ENCODE measurements at places on chromosomes 11 and 22.

GRCh38 chr11:59199546-59200422, 12.9 kb downstream of the MPEG1 start:
- DNase-seq = no peak

DNA sequence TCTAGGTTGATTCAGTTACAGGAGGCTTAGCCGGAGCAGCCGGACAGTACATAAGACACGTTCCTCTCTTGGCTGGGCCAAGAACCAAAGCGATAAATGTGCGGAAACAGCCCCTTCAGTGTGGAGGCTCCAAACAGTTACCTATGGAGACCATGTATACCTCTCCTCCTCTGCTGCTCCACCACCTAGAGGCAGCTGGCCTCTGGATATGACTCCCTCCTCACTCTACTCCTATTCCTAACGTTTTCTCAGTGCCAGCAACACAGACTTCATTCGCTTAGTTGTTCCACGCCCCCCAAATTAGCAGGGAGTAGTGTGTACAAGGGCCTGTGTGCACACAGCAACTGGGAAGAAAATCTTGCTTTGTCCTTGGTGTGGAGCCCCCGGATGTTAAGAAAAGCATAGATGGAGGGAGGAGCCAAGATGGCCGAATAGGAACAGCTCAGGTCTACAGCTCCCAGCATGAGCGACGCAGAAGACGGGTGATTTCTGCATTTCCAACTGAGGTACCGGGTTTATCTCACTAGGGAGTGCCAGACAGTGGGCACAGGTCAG, 362.3 kb upstream of the KIRREL3 start:
- no peak for DNase-seq

GRCh38 chr22:37990301-37990700, 5.9 kb upstream of the SOX10 start:
- DNase-seq = no peak

DNA sequence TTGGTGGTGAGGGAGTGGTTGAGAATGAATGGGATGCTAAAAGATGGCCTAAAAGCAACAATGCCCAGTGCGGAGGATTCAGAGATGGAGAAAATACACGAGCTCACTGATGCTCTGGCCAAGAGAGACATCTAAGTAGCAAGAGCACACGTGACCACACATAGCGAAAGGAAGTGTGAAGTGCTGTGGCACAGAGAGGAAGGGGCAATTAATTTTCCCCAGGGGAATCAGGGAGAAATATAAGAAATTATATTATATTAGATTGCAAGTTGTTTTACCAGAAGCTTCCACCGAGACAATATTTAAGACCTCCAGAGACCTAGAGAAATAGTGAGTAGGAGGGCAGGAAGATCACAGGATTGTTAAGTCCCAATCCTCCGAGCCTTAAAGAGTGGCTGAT, 80.6 kb downstream of the RCN1 start:
- DNase-seq = no peak

DNA sequence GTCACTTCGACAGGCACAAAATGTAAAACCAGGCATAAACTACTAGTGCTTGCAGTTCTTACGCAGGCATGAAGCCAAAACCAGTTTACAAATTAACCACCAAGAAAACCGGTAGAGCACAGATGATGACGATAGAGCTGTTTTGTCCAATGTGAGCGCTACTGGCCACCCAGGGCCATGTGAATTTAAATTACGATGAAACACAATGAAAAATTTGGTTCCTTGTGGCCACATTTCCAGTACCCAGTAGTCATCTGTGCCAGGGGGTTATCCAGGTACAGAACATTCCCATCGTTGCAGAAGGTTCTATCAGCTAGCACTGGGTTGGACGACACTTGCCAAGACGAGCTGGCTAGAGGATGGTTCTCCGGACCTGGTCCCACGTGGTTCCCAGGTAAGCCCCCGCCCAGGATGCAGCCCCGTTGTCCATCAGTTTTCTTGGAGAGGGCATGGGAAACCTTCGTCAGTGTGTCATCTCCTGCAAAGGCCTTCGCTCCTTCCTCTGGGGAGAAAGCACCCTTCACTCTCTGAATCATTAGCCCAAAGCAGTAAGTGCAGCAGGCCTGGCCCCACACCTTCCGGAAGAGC, 1.1 kb upstream of the CD81 start:
- no peak for DNase-seq

DNA sequence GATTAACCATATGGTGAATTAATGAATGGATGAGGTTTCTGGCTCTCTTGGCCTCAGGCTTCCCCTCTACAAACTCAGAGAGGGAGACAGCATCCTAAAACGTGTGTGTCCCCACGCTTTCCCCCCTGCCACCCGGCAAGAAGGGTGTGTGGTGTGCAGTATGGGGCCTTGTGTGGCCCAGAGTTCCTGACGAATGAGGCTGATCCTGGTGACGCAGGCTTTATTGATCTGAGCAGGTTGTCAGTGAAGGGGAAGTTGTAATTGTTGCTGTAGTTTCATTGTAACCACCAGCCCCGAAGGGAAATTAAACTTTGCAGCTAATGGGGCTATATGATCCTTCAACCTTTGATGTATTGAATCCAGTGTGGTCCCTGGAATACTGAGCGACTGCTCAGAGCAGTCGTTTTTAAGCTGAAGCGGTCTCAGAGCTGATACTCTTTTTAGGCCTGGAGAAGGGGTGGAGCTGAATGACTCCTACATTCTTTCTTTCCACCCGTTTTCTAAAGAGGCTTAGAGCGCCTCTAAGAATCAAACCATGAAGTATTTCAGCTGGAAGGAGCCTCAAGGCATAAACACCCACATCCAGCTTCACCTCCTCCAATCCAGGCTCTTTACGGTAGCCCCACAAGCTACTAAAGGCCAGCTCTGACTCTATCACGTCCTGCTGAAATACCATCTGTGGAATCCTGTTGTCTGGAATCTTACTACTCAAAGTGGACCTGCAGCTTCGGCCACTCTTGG, 284.7 kb downstream of the MIAT start:
- DNase-seq = no peak

DNA sequence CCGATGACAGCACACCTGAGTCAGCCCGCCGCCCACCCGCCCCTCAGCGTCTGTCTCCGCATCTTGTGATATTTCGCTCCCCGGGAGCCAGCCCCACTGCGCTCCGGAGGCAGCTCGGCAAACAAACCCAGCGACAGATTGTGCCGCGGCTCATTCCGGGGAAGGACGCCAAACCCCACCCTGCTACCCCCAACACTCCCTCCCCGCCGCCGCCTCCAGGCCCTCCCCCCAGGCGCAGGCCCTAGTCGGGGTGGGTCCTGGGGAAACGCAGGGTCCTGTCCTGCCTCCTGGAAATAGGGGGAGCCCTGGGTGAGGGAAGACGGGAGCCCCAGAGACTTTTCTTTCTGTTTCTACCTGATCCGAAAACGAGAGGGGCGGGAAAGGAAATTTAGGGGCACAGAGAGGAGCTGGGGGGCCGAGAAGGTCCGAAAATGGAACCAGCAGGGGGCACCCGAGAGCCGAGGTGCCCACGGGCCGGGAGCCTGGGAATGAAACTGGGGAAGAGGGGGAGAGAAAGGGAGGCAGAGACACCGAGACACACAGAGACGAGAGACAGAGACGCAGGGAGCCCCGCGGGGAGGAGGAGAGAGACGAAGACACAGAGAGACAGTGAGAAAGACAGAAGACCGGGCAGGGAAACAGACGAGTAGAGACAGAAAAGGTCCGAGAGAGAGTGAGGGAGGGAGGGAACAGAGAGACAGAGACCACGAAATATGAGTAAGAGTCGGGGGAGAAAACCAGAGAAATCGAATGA, 1.7 kb upstream of the RTN4RL2 start:
- peak; percentile 65 for DNase-seq

GRCh38 chr11:119340335-119341221, at the start of gene C1QTNF5:
TSS of gene C1QTNF5 (minus strand) at chr11:119340883. CDS start at chr11:119340397, 486 bp downstream.
- no peak for DNase-seq

GRCh38 chr11:68439355-68440065, 21.0 kb upstream of the PPP6R3 start:
- DNase-seq = no peak

- no peak for DNase-seq
Measured at GRCh38 chr22:19892257-19892879, 37.7 kb upstream of the GNB1L start.

DNA sequence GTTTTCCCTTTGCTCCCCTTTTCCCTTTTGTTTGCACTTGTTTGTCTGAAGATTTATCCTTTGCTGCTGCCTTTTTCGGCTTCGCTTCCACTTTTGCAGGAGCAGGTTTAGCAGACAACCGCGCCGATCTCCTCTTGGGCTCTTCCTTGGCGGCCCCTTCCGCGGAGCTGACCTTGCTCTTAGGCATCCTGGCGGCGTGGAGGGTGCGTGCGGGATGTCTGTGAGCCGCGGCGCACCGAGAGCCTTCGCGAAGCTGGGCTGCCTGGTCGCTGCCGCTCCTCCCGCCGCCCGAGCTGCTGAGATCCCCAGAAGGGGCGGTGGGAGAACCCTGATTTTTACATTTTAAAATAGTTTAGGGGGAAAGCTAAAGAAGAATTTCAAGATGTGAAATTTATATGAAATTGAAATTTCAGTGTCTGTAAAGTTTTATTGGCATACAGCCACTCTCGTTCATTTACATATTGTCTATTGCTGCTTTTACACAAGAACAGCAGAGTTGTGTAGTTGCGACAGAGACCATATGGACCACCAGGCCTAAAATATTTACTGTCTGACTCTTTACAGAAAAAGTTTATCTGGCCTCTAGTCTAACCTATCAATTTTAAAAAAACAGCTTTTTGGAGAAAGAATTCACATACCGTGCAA, 105.2 kb upstream of the RRM1 start:
- no peak for DNase-seq

- no peak for DNase-seq
Measured at GRCh38 chr11:116829525-116830183, at the start of gene APOC3. TSS of gene APOC3 (plus strand) at chr11:116829907. CDS start at chr11:116830583, 676 bp downstream.

DNA sequence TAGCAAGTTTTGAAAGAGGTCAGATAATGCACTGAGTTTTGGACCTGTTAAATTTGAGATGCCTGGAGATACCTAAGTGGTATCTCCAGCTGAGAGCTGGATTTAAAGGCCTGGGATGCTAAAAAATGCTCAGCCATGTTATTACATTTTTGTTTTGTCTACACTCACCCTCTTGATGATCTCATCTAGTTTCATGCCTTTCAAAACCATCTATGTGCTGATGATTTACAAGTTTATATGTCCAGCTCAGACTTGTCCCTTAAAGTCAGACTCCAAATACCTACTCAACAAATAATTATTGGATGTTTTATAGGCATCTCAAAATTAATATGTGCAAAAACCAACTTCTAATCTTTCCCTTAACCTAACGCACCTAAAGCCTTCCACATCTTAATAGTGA, 103.6 kb upstream of the OR9G4 start:
- no peak for DNase-seq

GRCh38 chr11:6607190-6607795, 3.7 kb downstream of the ILK start:
- no peak for DNase-seq

DNA sequence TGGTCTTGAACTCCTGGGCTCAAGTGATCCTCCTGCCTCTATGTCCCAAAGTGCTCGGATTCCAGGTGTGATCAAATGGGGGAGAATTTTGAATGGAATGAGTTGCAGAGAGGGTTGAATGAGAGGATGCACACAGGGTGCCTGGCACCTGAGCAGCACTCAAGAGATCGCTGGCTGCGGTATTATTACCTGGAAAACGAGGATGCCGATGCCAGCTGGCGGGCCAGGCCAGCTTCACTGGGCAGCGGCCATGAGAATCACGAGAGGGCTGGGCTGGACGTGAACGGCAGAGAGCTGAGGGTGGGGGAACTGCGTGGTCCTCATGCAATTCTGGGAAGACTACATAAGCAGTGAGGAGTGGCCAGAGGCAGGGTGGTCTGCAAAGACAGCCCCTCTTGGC, 2.9 kb downstream of the MGAT3 start:
- no peak for DNase-seq

DNA sequence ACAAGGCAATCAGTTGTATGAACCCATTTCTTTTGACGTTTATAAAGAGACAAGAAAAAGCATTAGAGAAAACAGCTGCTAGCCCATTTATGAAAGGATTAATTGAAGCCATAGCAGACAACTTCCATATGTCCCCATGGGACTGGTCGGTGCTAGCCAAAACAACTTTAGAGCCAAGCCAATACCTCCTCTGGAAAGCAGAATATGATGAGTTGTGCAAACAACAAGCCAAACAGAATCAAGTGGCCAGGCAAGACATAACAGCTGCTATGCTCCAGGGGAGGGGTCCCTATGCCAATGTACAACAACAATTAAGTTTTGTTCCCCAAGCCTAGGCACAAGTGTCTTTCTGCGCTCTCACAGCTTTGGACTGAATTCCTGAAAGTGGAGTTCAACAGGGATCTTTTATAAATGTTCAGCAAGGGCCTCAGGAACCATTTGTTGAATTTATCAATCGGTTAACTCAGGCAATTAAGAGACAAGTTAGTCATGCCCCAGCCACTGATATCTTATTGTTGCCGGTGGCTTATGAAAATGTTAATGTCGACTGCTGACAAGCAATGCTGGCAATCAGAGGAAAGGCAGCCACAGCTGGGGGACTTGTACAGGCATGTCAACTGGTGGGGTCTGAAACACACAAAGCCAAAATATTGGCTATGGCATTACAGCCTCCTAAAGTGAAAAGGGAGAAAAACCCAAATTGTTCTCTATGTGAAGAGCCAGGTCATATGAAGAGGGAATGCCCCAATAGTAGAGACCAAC, 1593.1 kb upstream of the TENM4 start:
- no peak for DNase-seq

DNA sequence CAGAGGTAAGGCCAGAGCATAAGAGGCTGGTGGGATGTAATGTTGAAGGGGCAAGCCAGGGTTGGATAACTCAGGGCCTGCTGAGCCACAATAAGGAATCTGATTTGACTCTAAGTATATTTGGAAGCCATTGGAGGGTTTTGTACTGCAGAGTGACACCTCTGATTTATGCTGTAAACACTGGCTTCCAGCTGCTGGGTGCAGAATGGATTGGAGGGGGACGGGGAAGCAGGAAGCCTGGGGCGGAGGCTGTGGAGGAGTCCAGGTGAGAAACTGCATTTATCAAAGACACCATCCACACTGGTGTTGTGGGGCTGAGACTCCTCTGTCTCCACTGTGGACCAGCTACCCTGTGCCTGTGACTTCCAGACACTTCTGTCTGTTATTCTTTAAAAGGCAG, 26.8 kb downstream of the MIAT start:
- no peak for DNase-seq

GRCh38 chr11:75820645-75821044, 5.6 kb downstream of the UVRAG start:
- DNase-seq = no peak

- DNase-seq = no peak
Measured at GRCh38 chr11:18754308-18754707, 28.3 kb upstream of the IGSF22 start.

DNA sequence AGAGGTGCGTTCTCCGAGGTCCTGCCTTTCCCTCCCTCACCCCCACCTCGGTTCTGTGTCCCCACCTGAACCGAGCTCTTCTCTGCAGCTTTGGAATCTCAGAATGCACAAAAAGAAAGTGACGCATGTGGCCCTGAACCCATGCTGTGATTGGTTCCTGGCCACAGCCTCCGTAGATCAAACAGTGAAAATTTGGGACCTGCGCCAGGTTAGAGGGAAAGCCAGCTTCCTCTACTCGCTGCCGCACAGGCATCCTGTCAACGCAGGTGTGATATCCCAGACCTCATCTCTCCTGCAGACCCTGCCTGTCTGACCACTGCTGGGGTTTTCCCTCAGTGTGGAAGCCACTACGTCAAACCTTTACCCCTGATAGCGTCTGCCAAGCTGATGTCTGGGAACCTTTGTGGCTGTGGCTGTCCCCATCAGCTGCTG, 13.9 kb downstream of the ACP2 start:
- no peak for DNase-seq

Data from RPMI8226 (cell line).